ENCODE measurements at places on chromosomes 11 and 22.

DNA sequence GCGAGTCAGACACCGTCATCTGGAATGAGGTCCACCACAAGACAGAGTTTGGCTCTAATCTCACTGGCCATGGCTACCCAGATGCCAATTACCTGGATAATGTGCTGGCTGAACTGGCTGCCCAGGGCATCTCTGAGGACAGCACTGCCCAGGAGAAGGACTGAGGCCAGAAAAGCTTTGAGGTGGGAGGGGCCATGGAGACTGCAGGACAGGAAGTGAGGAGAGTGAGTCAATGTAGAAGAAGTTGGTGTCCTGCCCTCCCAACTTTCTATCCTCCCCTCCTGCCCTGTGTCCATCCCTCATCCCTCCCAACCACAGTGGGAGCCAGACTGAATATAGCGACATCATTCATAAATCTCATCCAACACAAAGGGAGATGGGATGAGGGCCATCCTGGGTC lies 8.0 kb downstream of the MPEG1 start:
- DNase-seq: no peak

DNA sequence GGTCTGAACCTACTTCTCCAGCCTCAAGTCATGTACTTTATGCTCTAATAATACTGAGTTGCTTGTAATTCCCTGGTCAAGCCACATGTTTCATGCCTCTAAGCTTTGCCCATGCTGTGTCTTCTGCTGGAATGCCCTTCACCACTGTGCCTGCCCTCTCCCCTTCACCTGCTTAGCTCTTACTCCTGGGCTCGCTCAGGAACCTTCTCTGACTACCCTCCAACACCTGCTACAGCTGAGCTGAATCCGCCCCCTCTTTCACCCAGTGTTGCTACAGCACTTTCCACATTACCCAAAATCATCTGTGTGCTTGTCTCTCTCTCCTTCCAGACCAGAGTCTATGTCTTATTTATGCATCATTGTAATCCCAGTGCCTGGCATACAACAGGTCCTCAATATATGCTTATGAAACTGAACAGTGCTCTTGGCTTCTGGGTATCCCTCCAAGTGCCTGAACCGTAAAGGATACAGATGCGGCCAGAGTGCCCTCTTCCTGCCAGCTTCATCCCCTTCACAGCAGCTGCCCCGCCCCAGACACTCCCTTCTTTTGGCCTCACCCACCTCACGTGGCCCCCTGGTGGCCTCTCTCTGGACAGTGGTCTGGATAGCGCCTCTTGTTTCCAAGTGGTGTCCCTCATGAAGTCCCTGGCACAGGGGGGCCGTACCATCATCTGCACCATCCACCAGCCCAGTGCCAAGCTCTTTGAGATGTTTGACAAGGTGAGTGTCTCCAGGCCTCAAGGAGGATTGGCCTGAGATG lies 7.1 kb downstream of the ABCG4 start:
- DNase-seq: no peak

GRCh38 chr11:46216765-46217089 lies 60.7 kb upstream of the CREB3L1 start:
- no peak for DNase-seq

GRCh38 chr11:43269254-43269918 lies 42.4 kb upstream of the API5 start:
- no peak for DNase-seq

DNA sequence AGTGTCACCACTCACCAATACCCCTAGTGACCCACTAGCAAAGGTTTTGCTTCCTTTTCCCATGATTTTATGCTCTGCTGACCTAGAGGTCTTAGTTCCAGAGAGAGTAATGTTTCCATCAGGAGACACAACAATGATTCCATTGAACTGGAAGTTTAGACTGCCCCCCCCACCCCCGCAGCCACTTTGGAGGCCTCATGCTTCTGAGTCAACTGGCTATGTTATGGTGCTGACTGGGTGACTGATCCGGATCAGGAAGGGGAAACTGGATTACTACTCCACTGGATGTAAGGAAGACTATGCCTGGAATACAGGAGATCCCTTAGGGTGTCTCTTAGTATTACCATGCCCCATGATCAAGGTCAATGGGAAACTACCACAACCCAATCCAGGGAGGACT lies 633.6 kb downstream of the OPCML start:
- no peak for DNase-seq

DNA sequence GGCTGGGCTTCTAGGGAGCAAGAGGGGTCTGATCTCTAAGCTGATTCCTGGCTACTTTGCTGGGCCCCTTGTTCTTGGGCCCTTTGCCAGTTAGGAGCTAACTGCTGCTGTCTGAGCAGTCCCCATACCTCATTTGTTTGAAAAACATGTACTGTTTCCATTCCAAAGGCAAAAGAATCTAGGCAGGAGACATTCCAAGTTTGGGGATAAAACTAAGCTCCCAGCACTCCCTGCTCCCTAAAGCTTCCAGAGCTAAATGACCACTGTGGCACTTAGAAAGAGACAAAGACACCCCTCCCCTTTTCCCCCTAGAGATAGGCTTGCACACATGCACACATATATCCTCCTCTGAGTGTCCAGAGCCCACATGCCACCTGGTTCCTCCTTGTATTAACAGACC lies 22.7 kb upstream of the RRM1 start:
- no peak for DNase-seq

- no peak for DNase-seq
Measured at GRCh38 chr11:102197670-102198139, 87.5 kb downstream of the YAP1 start.

DNA sequence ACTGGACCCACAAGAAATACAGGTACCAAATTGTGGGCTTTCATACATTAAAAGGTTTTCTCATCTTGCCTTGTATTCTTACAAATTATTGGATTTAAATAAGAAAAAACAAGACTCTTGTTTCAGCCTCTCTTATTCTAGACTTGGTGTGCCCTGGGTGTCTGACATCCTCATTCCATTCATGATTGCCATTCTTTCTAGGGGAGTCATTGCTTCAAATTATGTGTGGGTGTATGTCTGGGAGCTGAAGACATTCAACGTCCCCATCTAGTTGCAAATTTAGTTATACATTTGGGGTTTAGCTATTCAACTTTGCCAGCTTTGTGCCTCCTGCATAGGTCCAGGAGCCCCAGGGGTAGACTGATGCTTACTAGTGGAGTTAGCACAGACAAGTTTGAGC lies 18.1 kb downstream of the MAML2 start:
- no peak for DNase-seq

GRCh38 chr22:31005535-31005934 lies 36.5 kb downstream of the TUG1 start:
- DNase-seq: no peak

DNA sequence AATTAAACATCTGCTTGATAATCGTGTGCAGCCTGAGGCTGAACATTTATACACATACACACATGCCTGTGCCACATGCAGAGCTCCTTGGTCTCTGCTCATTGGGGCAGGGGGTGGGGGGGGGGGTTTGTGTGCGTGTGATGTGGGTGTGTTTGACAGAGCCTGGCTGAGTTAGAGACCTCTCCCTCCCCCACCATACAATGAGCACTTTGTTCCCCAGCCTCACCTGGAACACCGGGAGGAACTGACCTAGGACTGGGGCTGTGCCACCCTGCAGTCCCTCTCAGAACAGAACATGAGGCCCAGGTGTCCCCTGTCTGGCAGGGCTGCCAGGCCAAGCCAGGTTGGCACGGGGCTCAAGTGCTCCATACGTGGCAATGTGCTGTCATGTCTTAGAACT lies 96.6 kb downstream of the TP53I11 start:
- no peak for DNase-seq

GRCh38 chr11:10382518-10382917 lies 72.5 kb upstream of the AMPD3 start:
- no peak for DNase-seq

- no peak for DNase-seq
Measured at GRCh38 chr11:63609536-63609935, 4.7 kb downstream of the PLAAT3 start.

DNA sequence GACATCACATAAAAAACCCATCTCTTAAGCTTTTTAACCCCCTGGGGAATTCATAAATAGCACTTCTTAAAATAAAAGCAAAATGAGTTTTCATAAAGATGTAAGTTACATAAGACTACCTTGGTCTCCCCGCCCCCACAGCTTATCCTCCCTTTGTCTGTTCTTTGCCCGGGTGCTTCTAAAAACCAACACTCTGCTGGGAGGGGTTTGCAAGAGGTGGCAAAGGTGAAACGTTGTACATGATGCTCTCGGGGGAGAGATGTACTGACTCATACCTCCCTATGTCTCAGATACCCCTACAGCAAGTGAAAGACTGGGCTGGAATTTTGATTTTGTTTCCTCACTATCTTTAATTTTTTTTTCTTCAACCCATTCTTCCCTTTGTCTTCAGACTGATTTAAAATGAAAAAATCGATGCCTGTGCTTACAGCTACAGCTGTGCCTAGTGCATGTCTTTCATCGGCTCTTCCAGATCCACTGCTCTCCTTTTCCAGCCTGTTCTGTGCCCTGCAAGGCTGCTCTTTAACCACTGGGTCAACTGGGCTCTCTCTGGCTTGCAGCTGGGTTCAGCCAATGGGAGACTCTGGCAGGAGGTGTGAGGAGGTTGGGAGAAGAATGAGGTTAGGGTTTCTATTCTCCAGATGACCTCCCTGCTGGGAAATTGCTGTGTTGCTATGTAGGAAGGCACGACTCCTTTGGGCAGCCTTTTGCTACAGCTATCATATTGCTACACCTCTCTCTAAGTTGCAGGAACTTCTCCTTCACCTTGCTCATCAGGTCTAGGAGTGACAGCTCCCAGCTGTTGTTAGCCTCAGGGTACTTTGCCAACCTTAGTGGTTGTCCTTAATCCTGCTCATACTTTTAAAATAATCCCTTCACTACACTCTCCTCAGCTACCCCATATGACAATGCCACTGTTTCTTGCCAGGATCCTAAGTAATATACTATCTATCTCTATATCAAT lies 266.5 kb downstream of the TENM4 start:
- DNase-seq: no peak

DNA sequence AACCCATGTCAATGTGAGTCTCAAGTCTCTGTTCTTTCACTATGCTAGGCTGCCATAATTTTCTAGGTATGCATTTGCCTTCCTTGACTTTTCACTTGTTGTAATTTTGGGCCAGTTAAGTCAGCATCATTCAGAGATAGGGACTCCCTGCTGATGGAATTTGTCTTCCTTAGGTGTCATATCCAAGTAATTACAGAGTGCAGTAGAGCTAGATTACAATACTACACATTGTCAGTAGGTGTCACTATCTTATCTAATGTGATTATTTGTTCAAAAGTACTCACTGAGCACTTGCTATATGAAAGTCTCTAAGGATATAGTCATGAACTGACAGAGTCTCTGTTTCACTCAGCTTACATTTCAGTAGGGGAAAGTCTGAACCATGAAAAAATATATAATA lies 25.0 kb upstream of the SYN3 start:
- DNase-seq: no peak

- DNase-seq: peak; percentile 64
Measured at GRCh38 chr11:62850911-62851806, 11.8 kb upstream of the WDR74 start.

DNA sequence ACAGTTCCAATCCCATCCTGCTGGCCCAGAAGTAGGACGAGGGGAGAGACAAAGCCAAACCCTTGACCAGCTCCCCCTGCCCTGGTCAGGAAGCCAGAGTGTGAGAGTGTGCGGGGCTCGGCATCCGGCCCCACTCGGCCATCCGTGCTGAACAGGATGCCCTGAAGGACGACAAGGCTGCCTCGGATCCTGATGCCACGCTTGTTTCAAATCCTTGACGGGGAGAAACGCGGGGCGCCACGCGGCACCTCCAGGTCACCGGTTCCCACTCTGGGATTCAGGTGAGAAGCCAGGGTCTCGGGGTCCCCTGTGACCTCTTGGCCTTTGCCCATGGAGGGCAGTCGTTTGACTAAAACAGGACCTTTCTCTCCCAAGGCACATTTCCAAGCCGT lies 167.8 kb downstream of the BRD1 start:
- no peak for DNase-seq
